Activated CD4-positive, alpha-beta memory T cell treated with anti-CD3 and anti-CD28 coated beads for 36 hours (primary cell): ENCODE measurements at places on chromosomes 5 and 9. TPM values are rescaled to one million over a fixed set of nuclear protein-coding genes. Genes with fewer than 3 reads are reported as not detected.

Gene USP20
- total RNA-seq = 55.3 TPM

Gene TSLP
- total RNA-seq = 0.55 TPM

Gene STKLD1
- total RNA-seq = 0.69 TPM

Gene DPYSL3
- total RNA-seq = not detected

Gene WDR31
- 1.6 TPM for total RNA-seq

Gene LHFPL2
- 0.19 TPM for total RNA-seq

Gene F2RL2
- total RNA-seq = not detected

Gene VLDLR
- 10.3 TPM for total RNA-seq

Gene SLC36A3
- not detected for total RNA-seq

Gene CORO2A
- 9.9 TPM for total RNA-seq

Gene PCDHB12
- total RNA-seq = not detected

Gene RANBP17
- total RNA-seq = not detected

Gene TLX3
- total RNA-seq = not detected

Gene ENTPD2
- not detected for total RNA-seq

Gene SV2C
- total RNA-seq = 0.02 TPM

Gene C9orf85
- 7.3 TPM for total RNA-seq

Gene CARD9
- total RNA-seq = 1.4 TPM

Gene PALM2AKAP2
- not detected for total RNA-seq

Gene OXCT1
- total RNA-seq = 110 TPM

Gene OR1J2
- not detected for total RNA-seq
